ENCODE measurements at places on chromosomes 12 and 14. TPM values are rescaled to one million over a fixed set of nuclear protein-coding genes. Genes with fewer than 3 reads are reported as not detected.
A peak's percentile ranks its signal among the peaks of the same experiment; 100 is the strongest.

GRCh38 chr14:20679907-20680306 lies 4.5 kb upstream of the RNASE4 start:
- no peak for DNase-seq

- no peak for DNase-seq
Measured at GRCh38 chr12:77630344-77630743, 200.3 kb upstream of the NAV3 start.

DNA sequence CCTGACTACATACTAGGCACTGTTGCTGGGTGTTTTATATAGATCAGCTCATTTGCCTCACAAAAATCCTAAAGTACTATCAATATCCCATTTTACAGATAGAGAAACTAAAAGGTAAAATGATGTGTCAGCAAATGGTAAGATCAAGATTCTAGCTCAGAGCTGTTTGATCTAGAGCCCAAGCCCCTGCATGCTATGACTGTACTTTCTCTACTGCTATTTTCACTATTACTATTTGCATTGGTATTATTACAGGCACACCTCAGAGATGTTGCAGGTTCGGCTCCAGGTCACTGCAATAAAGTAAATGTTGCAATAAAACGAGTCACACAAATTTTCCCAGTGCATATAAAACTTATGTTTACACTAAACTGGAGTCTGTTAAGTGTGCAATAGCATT lies 10.9 kb downstream of the ISCU start:
- DNase-seq, result no peak

GRCh38 chr12:131011165-131012079 lies 57.7 kb downstream of the ADGRD1 start:
- DNase-seq, result peak; percentile 40

DNA sequence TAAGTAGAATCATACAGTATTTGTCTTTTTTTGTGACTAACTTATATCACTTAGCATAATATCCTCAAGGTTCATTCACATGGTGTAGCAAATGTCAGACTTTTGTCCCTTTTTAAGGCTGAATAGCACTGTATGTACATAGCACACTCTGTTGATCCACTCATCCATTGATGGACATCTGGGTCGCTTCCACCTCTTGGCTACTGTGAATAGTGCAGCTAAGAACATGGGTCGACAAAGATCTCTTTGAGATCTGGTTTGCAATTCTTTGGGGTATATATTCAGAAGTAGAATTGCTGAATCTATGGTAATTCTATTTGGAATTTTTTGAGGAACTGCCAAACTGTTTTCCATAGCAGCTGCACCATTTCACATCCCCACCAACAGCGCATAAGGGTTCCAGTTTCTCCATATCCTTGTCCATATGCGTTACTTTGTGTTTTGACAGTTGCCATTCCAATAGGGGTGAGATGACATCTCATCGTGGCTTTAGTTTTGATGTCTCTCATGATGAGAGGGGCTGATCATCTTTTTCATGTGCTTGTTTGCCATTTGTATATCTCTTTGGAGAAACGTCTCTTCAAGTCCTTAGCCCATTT lies 73.9 kb downstream of the GLRX5 start:
- DNase-seq, result no peak

DNA sequence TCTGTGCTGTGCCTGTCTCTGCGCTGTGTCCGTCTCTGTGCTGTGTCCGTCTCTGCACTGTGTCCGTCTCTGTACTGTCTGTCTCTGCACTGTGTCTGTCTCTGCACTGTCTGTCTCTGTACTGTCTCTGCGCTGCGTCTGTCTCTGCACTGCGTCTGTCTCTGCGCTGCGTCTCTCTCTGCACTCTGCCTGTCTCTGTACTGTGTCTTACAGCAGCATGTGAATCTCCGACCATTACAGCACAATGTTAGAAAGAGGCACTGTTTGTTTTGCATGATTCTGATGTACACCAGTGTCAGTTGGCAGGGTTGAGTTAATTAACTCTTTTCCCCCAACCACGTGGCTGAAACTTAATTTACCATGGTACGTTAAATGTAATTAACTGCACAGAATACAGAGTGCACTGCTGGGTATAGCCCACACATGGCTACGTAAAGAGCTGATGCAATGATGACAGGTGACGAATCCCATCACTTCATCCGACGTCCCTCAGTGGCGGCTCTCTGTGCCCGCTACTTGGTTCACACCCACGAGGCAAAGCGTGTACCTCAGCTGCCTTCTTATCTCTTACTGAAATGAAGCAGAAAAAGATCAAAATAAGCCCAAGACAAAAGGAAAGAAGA lies 127.7 kb upstream of the SFSWAP start:
- no peak for DNase-seq

DNA sequence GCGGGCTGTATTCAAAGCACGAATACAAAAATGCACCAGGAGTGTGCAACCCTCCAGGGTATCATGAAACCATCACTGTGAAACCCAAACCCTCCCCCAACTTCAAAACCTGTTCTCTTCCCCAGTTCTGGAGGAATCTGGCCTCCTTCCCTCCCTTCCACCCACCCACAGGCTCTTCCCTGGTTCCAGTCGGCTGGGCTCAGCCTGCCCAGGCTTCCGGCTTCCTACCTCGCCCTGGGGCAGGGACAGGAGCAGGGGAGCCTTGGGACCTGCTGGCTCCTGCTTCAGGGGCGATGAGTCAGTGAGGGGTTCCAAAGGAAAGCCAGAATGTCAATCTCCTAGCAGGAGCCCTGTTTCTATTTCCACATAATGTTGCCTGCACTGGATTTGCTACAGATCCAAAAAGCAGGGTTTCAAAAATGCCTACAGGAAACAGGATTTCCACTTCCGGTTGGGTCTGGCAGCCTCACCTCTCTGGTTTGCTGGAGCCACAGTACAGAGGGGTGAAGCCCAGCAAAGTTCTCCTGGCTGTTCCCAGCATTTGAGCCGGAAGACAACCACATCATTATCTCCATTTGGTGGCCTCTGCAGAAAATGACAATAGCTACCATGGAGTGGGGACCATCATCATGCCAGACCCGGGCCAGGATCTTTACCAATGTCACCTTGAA lies 278.3 kb downstream of the DPF3 start:
- no peak for DNase-seq

DNA sequence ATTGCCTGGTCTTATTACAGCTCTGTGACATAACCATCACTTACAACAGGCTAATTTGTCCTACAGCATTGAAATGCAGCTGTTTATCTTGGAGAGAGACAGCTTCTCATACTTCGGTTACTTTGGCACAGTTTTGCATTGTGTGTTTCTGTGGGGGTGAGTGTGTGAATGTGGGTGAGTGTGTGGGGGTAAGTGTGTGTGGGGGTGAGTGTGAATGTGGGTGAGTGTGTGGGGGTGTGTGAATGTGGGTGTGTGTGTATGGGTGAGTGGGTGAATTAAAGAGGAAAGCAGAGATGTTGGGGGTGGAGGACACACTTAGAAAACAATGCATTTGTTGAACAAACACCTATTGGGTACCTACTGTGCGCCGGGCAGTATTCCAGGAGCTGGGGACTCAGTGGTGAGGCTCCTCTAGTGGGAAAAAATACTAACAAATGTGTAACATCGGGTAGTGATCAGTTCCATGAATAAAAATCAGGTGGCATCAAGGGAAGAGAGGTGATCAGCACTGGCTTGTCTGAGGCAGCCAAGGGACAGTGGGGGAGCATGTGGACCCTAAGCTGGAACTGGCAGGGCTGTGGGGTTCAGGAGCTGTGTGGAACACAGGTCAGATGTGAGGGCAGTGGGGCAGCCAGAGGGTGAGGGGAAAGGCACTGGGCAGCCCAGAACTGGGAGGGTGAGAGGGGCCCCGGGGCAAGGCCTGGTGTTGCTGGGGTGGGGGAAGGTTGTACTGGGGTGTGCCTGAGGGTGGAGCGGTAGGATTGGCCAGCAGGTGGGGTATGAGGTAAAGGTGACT lies 44.1 kb upstream of the AMN start:
- DNase-seq, result no peak

Gene PMCH
- total RNA-seq, result not detected

Gene MYF6
- total RNA-seq, result not detected

Gene FGF6
- total RNA-seq, result not detected

Data from natural killer cell treated with Interleukin-12 subunit alpha and Interleukin-12 subunit beta and Interleukin-15 and Interleukin-18, amount 100 ng/mL, for 72 hours (primary cell).